HTR-8/SVneo (cell line): ENCODE measurements at places on chromosomes 1 and 21.

GRCh38 chr1:10271869-10272268 is 61.5 kb downstream of the KIF1B start:
- no peak for DNase-seq

GRCh38 chr1:54136269-54136896 is 16.4 kb downstream of the CDCP2 start:
- DNase-seq = no peak

DNA sequence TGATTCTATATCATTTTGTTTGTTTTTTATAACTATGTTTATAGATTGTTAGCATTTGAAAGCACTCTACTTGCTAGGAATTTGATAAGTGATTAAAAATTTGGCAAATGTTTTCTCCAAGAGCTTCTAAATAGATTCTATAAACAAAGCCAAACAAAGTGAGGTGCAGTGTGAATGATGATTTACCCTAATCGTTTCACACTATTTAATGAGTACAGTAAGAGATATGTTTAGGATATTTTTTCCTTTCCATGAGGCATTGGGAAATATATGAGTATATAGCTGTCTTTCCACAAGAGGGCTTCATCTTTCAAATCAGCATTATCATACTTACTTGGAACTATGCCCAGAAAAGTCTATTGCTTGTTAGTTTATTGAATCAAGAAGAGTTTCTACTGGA is 277.0 kb upstream of the BRINP3 start:
- peak; percentile 4 for DNase-seq

GRCh38 chr1:48109390-48110013 is 112.3 kb upstream of the TRABD2B start:
- peak; percentile 14 for DNase-seq

DNA sequence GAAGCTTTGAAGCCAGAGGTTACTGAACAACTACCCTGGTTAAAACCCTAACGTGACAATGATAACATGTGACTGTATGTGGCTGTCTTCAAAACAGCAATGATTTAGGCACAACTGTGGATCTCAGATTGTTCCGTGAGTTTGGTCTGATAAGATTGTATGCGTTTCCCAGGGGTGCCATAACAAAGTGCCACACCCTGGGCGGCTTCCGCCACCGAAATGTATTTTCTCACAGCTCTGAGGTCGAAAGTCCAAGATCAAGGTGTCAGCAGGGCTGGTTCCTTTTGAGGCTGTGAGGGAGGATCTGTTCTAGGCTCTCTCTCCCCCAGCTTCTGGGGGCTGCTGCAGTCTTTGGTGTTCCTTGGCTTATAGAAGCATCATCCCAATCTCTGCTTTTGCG is 29.5 kb upstream of the ERG start:
- DNase-seq = no peak

DNA sequence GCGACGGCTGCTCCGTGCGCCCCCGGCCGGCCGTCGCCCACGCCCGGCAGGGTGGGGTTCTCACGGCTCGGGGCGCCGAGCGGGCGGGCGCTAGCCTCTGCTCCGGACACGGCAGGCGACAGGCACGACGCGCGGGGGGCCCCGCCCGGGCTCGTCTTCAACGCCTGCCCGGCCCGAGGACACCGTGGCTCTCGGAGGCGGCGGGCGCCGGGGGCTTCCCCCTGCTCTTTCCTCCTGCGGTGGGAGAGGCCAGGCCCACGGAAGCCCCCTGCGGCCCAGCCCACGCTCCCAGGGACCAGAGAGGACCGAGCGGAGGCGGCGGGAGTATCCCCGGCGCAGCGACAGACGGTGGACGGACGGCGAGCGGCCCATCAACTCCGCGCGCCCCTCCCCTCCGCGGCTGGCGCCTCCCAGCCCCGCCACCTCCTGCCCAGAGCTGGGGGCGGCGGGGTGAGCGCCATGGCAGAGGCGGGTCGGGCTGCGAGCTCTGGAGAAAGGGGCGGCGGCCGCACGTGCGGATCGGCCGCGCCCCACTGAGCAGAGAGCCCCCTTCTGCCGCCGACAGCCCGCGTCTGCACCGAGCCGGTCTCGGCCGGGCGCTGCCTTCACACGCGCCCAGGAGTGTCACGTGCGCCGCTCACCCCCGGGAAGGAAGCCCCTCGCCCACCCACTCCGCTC is at the start of the genes SHE and TDRD10:
TSS of gene SHE (minus strand) at position 347 of the 678 bp plus-strand sequence. CDS start 386 bp downstream, outside the sequence.
TSS of gene TDRD10 (plus strand) at position 154 of the 678 bp plus-strand sequence. CDS start 4,685 bp downstream, outside the sequence.
- DNase-seq = no peak

DNA sequence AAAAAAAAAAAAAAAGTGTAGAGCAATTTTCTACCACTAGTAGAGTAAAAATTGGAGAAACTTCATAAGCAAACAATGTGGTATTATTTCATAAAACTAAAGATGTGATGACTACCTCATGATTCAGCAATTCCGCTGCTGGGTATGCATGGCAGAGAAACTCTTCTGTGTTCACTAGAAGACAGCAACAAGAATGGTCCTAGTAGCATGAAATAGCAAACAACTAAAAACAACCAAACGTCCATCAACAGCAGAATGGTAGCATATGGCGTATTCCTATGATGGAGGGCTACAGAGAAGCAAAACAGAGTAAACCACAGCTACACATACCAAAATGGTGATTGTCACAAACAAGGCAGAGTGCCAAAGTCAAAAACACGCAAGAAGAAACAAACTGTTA is 18.9 kb downstream of the HTR1D start:
- DNase-seq = peak; percentile 55

- DNase-seq = no peak
Measured at GRCh38 chr1:102776071-102776470, 332.3 kb downstream of the COL11A1 start.

DNA sequence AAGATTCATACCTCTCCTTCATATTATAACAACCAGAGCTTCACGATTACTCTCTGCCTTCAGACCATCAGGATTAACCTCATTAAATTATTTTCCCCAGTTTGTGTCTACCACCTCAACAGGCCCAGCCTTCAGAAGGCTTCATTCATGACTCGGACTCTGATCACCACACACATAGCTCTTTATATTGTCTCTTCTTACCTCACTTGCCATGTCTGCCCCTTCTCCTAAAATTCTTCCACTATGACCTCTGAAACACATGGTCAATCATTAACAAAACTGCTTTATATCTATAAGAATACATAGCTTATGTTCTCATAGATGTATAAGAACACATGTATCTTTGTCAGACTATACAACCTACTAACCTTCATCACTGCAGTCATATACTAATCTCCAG is 79.8 kb downstream of the USP1 start:
- DNase-seq = no peak

GRCh38 chr1:57072401-57073110 is 106.7 kb upstream of the C8B start:
- DNase-seq = no peak

GRCh38 chr1:156750191-156750672 is 1.2 kb downstream of the HDGF start:
- no peak for DNase-seq

GRCh38 chr1:117662667-117663066 is 56.8 kb downstream of the TENT5C start:
- DNase-seq = no peak

GRCh38 chr1:93631626-93632365 is 49.8 kb downstream of the BCAR3 start:
- no peak for DNase-seq

DNA sequence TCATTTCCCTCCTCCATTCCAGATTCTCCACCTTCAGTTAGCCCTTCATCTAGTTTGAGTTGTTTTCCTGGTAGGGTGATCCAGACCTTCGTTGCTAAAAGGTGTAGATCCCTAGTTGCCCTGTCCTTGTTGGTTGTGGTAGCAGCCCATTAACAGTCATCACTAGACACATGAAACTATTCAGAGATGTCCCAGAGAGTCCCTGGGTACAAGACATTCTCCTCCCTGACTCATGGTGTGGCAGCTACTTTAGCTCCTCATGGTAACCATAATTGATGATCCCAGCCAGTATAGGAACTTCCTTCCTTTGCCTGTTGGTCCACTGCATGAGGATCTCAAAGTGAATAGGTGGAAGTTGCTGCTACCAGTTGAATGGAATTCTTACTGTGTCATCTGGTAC is 6.0 kb upstream of the SH2D2A start:
- DNase-seq = no peak

DNA sequence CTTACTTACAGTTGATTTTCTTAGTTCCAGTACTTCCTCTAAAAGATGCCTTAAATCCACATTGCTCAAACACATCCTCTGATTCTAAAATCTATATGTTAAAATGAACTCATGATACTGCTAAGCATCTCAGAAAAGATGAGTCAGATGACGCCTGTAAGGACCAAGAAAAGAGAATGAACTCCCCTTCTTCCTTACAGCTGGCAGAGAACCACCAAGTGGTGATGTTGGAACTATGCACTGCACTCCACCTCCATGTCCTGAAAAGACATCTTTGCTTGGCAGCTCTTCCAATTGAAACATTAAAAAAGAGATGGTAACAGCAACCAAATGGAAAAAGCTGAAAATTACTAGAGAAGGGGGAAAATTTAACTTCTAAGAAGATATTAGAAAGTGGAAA is 648.8 kb downstream of the PTPRC start:
- no peak for DNase-seq

DNA sequence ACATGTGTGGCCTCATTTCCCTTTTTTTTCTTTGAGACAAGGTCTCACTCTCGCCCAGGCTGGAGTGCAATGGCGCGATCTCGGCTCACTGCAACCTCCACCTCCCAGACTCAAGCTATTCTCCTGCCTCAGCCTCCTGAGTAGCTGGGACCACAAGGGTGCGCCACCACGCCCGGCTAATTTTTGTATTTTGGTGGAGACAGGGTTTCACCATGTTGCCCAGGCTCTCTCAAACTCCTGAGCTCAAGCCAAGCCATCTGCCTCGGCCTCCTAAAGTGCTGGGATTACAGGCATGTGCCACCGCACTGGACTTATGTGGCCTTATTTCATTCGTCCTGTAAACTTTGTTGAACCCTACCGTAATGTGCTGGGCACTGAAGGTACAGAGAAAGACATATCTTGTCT is 569 bp upstream of the WARS2 start:
- no peak for DNase-seq

DNA sequence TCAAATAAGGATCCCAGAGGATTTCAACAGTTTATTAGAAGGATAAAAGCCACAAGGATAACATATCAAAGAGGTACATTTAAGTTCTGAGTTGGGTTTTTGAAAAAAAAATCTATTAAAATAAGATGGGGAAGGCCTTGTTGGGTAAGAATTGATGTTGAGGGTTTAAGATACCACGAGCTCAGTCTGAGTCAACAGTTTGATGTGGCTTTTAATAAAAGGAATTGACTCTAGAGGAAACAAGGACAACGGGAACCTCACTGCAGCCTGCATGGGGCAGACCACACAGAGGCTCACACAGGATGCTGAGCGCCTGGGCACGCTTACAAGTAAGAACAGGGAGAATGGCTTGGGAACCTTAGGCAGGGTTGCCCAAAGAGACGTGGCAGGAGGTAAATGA is 107.5 kb downstream of the TIAM1 start:
- DNase-seq = no peak

DNA sequence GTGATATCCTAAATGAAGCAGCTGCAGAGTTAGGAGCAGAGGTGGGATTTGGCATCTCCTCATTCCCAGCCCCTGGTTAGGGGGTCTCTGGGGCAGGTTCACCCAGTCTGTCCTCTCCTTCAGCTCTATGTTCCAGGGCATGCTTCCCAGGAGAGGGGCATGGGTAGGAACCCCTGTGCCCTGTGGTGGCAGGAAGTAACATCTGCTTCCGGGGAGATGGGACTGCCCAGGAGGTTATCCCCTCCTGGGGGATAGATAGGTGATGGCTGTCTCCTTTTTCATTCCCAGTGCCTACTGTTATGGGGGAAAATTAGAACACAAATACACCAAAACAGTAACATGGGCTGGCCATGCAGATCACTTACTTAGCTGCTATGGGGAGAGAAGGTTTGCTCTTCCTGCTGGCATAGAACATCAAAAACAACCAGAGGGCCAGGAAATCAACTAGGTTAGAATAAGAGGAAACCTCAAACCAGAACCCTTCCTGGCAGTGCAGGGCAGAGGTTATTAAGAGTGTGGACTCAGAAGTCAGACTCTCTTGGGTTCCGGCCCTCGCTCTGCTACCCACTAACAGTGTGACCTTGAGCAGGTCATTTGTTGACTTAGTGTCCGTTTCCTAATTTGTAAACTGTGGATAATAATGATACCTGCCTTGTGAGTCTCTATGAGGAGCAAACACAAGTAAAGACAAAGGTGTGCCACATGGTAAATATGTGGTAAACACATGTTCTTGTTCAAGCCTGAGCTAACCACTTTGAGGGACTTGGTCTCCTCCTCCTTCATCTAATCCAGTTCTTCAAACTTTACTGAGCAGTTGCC is 157.8 kb upstream of the JUN start:
- DNase-seq = no peak

DNA sequence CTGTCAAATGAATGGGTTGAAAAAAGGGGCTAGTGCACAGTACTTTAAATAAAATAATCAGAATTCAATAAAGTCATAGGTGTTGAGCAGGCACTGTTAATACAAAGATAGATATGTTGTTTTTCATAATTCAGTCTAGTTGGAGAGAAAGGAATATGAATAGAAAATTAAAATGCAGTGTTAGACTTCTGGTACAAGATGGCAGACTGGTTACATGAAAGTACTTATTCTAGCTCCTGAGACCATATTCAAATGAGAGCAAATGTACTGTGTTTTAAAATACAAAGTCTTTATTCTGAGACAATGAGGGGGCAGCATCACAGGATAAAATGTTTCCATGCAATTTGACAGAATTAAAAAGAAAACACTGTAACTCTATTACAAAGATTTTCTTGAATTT is 542.1 kb downstream of the COL11A1 start:
- DNase-seq = no peak

DNA sequence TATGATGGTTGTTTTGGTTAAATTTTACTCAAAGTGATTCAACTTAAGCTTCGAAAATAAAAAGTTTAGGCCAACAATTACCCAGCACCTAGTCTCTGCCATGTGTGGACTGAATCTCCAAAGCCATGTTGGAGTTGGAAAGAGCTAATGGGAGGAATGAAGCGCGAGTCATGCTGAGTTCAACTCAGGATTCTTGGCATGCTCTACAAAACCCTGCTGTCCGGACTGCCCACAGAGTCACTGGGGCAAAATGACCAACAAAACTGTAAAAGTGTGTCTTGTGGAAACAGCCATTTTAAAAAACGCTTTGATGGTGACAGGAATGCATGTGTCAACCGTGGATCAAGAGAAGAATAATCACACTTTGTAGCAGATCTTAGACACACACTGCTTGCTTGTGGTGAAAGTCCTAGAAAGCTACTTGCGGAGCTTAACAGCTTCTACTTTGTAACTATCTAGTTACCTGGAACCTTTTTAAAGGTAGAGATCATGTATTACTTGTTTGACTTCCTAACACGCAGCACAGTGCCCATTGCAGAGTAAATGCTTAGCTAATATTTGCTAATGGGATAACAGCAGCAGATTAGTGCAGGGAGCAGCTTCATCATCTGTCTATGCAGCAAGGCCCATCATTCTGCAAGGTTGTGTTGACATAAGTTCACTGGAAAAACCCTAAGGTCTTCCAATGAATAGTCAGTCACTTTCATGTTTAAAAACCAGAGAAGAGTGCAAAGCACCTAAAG is 7.0 kb upstream of the GBP6 start:
- DNase-seq = no peak
